Neural crest cell (in vitro differentiated cells): ENCODE measurements at places on chromosomes 12 and 14. TPM values are rescaled to one million over a fixed set of nuclear protein-coding genes. Genes with fewer than 3 reads are reported as not detected.
A peak's percentile ranks its signal among the peaks of the same experiment; 100 is the strongest.

GRCh38 chr12:69274861-69275260, 35.5 kb downstream of the CPSF6 start:
- H3K27ac ChIP-seq = no peak overlapping the region
- no peaks in the 10 kb centered on the region for H3K36me3 ChIP-seq
- DNase-seq = no peak
- H3K27me3 ChIP-seq = peaks cover 4% of the 10 kb centered on the region

- H3K4me1 ChIP-seq = no peaks in the 10 kb centered on the region
- H3K27me3 ChIP-seq = no peaks in the 10 kb centered on the region
- H3K27ac ChIP-seq = no peak overlapping the region
- DNase-seq = no peak
Observed at GRCh38 chr14:72742838-72743195, 151.1 kb downstream of the DPF3 start.

DNA sequence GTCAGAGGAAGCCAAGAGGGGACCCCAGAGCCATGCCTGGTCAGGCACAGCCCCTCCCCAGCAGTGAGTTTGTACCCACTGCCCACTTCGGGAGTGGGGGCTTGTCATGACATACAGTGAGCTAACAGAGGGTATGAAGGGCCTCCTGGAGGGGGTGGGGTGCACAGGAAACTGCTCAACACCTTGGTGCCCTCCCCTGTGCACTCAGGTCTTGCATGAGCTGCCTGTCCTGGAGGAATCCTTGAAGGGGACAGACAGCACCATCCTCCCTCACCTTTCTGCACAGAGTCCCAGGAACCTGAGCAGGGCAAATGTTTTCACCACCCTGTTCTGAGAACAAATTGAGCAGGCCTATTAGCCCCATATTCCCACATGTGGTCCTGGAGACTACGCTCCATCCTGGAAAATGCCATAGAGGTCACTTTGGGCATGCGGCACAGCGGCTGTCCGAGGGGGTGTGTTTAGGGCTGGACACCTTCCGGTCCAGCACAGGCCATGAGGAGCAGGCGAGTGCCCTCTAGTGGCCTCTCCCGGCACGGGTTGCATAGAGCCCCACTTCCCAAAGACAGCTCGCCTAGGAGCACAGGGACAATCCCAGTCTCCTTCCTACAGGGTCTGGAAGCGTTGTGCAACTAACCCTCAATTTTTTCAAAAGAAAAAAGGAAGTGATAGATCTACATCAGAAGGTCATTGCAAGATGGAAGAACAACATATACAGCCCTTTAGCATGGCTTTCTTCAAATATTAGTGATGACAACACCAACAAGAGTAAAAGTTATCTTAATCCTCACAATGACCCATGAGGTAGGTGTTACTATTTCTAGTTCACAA, 31.9 kb upstream of the ZFP36L1 start:
- peaks cover 21% of the 10 kb centered on the region for H3K4me1 ChIP-seq
- H3K36me3 ChIP-seq = no peaks in the 10 kb centered on the region
- peak; percentile 90 for DNase-seq
- H3K27me3 ChIP-seq = no peaks in the 10 kb centered on the region

GRCh38 chr12:52318241-52318990, 2.8 kb downstream of the KRT83 start:
- no peak for DNase-seq
- no peak overlapping the region for H3K4me3 ChIP-seq
- no peaks in the 10 kb centered on the region for H3K4me1 ChIP-seq
- H3K36me3 ChIP-seq = no peaks in the 10 kb centered on the region
- no peak overlapping the region for H3K27ac ChIP-seq

Gene HOXC4
- total RNA-seq = 5.6 and 8.3 TPM in 2 replicates
